ENCODE measurements at places on chromosomes 1 and 21.

GRCh38 chr1:56064705-56065104 is 514.7 kb downstream of the PLPP3 start:
- DNase-seq = no peak

- no peak for DNase-seq
Measured at GRCh38 chr1:30052178-30052577, 671.2 kb downstream of the MATN1 start.

- no peak for DNase-seq
Measured at GRCh38 chr21:42797522-42797921, 81.8 kb downstream of the WDR4 start.

DNA sequence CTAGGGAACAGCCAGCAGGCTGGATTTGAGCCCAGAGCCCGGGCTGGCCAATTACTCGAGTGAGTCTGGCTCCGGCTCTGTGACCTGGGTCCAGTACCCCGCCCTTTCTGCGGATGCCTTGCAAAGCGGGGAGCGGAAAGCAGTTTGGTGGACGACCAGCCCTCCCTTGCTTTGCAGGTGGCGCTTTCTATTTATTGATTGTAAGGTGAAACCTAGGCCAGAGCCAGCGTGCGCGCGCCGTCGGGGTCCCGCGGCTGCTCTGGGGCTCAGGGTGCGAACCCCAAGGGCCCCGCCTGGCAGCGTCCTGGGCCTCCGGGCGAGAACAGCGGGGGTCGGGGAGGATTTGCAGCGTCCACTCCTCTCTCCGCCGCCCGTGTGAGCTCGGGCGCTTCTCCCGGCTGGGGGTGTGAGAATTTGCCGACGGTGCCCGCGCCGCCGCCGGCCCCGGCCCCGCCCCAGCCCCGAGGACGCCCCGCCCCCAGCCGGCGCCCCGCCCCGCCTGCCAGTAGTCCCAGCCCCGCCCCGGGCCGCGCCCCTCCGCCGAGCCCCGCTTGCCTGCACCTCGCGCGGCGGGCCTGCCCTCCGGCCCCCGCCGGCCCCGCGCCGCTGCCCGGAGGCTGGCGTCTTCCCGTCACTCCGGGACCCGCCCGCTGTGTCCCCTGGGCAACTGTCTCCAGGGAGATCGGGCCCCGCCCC is 37.6 kb downstream of the PIK3CD start:
- DNase-seq = peak; percentile 89

- no peak for DNase-seq
Measured at GRCh38 chr1:52424813-52425212, 20.4 kb downstream of the PRPF38A start.

GRCh38 chr1:119974013-119974412 is 77.7 kb upstream of the ADAM30 start:
- DNase-seq = no peak

DNA sequence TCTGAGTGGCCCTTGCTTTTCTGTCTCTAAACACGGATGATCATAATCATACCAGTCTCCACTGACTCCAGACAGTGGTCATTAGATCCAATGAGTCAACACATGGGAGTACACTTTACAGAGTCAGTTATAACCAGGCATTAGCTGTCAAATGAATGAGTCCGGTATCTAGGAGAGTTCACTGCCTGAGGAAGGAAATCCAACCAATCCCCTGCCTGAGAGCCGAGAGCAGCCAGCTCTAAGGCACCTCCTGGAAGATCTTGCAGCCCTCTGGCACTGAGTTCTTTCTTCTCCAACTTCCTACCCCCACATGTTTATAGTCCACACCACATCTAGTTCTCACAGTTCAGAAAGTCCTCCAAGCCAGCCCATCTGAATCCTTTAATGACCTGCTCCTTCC is 29.4 kb upstream of the RBM15 start:
- DNase-seq = no peak

DNA sequence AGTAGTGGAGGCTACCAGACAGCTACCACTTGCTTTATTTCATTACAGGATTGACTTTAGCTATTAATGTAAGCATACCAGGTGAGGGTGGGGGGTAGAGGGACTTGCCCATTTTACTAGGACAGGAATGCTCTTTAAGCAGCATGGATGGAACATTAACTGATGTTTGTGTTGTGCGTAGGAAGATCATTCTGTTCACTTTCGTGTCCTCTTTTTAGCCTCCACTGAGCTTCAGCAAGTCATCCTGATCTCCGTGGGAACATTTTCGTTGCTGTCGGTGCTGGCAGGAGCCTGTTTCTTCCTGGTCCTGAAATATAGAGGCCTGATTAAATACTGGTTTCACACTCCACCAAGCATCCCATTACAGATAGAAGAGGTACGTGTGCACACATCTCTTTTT is 29.3 kb downstream of the IFNGR2 start:
- no peak for DNase-seq

DNA sequence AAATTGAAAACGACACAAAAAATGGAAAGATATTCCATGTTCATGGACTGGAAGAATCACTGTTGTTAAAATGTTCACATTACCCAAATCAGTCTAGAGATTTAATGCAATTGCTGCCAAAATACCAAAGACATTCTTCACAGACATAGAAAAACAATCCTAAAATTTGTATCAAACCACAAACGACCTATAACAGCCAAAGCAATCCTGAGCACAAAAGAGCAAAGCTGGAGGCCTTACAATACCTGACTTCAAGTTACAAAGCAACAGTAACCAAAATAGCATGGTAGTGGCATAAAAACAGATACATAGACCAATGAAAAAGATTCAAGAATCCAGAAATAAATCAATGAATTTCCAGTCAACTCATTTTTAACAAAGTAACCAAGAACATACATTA is 1077.3 kb downstream of the KCNT2 start:
- no peak for DNase-seq

- DNase-seq = peak; percentile 84
Measured at GRCh38 chr1:3504151-3504821, 49.8 kb downstream of the ARHGEF16 start.

- DNase-seq = peak; percentile 8
Measured at GRCh38 chr1:12515234-12515633, 102.8 kb downstream of the DHRS3 start.

GRCh38 chr1:169009666-169010065 is 96.8 kb upstream of the ATP1B1 start:
- DNase-seq = no peak

- no peak for DNase-seq
Measured at GRCh38 chr1:62922006-62922405, 138.1 kb downstream of the ATG4C start.

DNA sequence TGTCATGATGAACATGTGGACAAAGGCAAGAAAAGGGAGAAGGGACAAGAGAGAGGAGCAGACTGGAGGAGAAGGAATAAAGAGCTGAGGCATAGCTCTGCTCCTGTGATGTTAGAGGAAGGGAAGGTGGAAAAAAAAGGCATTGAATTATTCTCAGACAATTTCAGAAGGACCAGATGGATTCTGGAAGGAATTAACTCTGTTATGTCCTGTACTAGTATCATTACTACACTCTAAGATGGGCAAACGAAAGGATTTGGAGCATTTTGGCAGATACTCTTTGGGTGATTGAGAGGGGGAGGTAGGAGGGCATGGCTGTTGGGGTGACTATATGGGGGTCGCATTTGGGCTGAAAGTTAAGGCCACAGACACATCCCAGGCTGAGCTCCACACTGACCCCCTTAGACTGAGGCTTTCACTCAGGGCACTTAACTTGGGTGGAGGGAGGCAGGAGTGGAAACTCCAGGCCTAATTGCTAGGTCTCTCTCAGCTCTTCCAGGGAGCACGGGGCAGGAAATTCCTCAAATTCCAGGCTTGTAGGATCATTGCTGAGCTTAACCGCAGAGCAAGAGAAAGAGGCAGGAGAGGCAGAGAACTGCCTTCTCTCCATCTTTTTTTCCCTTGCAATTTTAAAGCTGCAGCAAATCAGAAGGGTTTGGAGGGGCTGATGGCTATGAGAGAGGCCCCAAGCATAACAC is 25.9 kb downstream of the KIRREL1 start:
- DNase-seq = peak; percentile 86

All from sigmoid colon (tissue), 7 donors.